ENCODE measurements at places on chromosomes 1 and 21. TPM values are rescaled to one million over a fixed set of nuclear protein-coding genes. Genes with fewer than 3 reads are reported as not detected.

DNA sequence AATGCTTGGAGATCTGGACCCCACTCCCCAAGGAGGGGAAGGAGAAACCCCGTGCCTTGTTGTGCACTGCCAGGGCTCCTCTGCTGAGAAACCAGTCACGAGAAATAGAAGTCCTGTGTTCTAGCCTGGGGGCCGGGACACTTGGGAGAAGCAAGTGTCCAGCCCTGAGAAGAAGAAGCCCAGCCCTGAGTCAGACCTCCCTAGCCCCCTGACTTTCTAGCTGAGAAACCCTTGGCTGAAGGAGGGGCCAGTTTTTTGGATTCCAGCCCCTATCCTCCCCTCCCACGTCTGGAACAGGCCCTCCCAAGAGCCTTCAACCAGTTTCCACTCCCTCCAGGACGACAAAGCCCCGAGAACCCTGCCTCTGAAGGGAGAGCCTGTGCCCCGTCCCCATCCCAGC, 100.5 kb downstream of the NAV1 start:
- H3K27ac ChIP-seq, result no peak overlapping the region
- H3K36me3 ChIP-seq, result no peaks in the 10 kb centered on the region
- H3K4me3 ChIP-seq, result no peak overlapping the region
- no peak for DNase-seq
- peaks cover 1% of the 10 kb centered on the region for H3K27me3 ChIP-seq

PLA2G2F gene
- not detected for total RNA-seq

DNA sequence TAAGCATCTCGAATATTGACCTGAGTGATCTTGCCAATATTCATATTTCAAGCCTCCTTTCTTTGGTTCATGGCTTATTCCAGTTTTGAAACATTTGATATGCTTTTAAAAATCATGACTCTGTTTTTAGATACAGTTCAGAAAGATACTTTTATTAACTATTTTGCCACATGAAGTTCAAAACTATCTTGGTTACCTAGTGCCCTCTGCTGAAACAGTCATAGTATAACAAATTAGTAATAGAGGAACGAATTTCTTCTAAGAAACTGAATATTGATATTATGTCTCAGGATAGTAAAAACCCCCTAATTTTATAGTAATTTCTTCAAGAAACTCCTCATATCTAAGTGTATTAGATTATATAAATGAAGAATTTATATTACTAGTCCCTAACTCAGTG, 52.6 kb upstream of the RC3H1 start:
- no peaks in the 10 kb centered on the region for H3K27me3 ChIP-seq
- no peak overlapping the region for H3K27ac ChIP-seq
- H3K36me3 ChIP-seq, result no peaks in the 10 kb centered on the region
- no peak for DNase-seq
- no peak overlapping the region for H3K4me3 ChIP-seq
- 0 out of 2 replicates have a peak, but pooled peaks cover 14% of the 10 kb centered on the region for H3K4me1 ChIP-seq

OLFML2B gene
- not detected for total RNA-seq
